ENCODE measurements at places on chromosomes 5 and 9.

DNA sequence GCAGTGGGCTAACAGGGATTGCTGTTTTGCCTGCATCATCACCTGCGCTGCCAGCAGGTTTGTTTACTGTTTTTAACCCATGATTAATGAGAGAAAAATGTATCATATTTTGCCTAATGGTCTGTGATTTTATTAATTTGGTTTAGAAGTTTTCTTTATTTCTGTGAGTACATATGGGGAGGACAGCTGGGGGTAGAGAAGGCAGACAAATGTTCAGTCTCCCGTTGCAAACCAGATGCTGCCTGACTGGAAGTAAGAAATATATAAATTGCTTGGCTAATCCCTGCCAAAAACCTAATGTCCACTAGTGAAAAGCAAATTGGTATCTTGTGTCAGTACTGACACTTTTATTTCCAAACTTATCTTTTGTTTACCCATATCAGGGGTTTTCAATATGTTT is 1766.1 kb upstream of the C9orf72 start:
- no peak for DNase-seq

DNA sequence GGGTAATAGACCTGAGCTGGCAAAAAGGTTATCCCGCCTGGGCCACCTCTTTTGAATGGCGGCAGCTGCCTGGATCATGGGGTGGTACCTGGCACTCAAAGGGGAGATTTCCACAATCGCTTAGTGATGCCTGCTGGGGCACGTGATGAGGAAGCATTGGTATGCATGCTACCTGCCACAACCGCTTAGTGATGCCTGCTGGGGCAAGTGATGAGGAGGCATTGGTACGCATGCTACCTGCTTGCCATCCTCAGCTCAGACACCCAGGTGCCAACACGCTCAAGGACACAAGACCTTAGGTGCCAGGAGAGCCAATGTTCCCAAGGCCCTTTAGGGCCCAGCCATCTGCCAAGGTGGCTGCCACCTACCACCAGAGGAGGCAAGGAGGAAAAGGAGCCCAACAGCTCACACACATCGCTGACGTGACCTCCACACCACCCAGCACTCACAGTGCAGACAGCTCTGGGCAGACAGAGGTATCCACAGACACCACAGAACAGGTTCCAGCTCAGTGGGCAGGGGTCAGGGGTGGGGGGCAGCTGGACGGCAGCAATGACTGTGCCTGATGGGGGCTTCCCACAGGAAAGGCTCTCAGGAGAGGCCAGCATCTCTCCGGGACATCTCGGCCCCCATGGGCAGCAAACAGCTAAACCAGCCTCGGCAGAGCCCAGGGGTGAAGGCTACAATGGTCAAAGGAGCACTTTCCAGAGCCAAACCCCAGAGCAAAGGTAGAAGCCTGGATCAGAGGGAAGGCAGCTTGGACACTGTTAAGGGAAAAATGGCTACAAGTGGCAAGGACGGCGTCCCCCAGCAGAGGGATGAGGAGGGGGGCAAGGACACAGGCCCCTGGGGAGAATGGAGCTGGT is 43.0 kb upstream of the SARDH start:
- no peak for DNase-seq

DNA sequence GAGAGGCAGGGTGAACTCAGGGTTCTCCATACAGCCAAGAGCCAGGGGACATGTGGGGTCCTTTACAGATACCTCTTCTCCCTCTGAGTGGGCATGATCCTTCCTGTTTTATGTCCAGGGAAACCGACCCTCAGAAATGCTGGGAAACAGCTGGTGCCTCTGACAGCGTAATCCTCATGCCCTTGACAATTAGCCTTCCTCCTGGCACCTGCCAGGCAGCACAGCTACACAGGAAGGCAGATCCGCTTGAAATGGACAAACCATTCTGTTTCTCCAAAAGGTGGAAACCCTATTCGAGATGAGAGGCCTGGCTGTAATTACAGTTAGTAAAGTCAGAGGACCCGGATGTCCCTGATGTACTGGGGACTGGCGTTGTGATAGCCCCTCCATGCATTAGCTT is 7.2 kb downstream of the ERGIC1 start:
- no peak for DNase-seq

GRCh38 chr9:128362774-128363173 is 8.4 kb upstream of the URM1 start:
- DNase-seq, result no peak

DNA sequence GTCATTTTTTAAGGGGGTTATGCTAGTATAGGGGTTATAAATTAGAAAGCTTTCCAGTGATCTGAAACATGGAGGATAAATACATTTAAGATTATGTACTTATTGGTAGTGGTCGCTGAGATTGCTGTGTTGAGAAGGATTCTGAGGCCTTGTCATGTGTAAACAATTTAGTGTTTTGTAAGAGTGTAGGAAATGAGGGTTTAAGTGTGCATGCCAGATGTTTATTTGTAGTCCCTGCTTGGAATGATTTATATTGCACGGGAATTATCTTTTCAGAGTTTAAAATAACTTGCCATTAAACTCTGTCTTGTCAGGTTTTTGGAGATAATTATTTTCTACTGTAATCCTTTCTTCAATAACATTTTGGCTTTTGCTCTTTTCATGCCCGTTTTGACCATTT is 19.4 kb downstream of the ZNF618 start:
- DNase-seq, result no peak

GRCh38 chr9:126304971-126305320 is 21.7 kb upstream of the MVB12B start:
- no peak for DNase-seq

- DNase-seq, result no peak
These were observed 109.3 kb upstream of the CPEB4 start for GRCh38 chr5:173778784-173779304.

DNA sequence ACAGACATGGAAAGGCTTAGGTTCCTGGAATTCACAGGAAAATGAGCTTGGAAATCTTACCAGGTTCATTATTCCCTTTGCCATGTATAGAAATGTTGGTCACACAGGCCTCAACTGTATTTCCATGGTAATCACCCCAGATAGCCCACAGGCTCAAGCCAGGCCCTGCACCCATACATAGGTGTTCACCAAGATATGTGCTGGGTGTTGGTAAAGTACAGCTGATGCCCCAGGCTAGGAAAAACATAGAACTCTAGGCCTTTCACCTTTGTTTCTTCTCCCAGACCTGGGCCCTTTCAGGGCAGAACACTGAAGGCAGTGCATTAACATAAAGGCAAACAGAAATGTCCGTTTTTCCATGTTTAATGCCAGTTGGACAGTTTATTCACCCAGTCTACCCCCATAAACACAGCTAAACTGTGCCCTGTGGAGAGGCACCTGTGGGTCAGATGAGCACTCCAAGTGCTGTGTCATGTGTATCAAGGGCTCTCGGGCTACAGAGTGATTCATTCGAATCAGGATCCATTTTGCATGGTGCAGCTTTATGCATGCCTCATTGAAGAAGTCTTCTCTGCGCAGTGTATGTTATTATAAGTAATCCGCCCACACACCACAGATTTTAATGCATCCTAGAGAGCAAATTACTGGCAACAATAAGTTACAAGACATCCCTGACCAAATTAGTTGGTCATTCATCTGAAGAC is 93.4 kb upstream of the SLC30A5 start:
- no peak for DNase-seq

DNA sequence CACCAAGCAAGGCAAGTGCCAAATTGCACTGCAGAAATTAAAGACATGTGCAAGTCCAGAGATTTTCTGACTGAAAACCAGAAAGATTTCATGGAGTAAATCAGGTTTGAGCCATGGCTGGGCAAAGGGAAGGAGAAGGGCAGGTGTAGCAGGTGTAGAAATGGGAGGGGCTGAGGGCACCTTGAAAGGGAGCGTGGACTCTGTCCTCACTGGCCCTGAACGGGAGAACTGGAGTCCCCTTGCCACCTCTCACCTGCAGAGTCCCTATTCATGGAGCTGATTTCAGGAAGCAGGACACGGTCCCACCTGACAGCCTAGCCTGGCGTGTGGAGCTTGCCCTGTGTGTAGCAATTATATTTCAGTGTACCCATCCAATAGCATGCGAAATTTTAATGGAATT is 46.3 kb downstream of the UBE2QL1 start:
- no peak for DNase-seq

DNA sequence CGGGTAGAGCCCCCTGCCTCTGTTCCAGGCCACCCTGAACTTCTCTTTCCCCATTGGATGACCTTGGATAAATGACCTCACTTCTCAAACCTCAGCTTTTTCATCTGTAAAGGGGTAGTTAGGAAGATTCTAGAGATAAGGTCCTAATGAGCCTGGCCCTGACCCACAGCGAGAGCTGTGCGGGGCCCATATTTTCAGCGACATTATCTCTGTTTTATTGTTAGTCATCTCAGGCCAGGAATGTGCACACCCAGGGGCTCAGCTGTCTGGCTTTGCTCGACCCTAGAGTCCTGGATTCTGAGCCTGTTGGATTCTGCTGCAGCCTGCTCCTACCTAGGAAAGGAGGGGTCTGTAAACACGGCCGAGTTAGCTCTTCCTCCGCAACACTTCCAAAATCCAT is 81.2 kb upstream of the LMX1B start:
- DNase-seq, result no peak

DNA sequence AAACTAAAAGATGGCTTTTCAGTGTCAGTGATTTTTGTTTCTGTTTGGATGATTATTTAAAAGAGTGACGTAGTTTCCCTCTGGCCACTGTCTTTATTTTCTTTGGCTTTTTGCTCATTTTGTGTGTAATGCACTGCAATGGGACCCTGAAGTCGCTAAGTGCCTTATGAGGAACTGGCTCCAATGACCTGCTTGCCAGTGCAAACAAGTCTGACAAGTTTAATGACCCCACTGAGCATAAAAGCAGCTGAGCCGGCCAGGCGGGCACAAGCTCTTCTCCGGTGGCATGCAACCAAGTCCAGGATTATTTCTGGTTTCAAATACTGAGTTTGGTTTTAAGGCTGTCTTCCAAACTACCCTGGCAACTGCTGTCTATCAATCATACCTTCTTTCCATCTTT is 15.6 kb upstream of the GNA14 start:
- DNase-seq, result peak; percentile 28

DNA sequence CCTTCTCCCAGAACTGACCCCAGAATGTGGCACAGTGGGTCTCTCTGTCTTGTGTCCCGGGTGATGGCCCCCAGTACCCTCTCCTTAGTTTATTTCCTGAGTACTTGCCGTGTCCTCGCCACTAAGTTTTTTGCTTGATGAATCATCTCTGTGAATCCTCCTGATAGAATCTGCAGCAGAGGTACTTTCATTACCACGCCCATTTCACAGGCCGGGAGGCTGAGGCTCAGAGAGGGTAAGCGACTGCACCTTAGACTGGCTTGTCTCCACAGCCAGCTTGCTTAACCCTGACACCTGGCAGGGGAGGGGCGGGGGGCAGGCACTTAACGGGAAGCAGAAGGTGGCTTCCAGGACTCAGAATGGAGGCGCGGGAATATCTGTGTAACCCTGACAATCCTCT is 7.9 kb upstream of the IER5L start:
- DNase-seq, result no peak

- peak; percentile 49 for DNase-seq
These were observed 1.2 kb downstream of the UHRF2 start for GRCh38 chr9:6414247-6414641.

GRCh38 chr5:38497946-38498345 is 58.5 kb downstream of the LIFR start:
- no peak for DNase-seq

DNA sequence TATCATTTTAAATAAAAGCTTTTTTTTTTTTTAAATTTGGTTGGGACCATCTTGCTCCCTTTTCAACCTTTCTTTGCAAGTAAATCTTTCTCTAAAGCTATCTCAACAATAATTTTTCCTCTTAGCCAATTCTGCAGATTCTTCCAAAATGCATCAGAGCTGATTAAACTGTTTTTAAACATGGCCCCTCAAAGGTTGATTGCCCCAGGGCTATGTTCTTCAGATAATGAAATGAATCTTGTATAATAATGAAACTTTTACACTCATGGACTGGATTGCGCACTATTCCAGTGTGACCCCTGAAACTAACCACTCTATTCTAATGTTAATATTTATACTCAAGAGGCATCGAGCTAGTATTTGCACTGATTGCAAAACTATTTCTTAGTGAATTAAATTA is 222.8 kb upstream of the PRDM9 start:
- no peak for DNase-seq

GRCh38 chr9:37408933-37409710 is 13.4 kb upstream of the GRHPR start:
- no peak for DNase-seq

DNA sequence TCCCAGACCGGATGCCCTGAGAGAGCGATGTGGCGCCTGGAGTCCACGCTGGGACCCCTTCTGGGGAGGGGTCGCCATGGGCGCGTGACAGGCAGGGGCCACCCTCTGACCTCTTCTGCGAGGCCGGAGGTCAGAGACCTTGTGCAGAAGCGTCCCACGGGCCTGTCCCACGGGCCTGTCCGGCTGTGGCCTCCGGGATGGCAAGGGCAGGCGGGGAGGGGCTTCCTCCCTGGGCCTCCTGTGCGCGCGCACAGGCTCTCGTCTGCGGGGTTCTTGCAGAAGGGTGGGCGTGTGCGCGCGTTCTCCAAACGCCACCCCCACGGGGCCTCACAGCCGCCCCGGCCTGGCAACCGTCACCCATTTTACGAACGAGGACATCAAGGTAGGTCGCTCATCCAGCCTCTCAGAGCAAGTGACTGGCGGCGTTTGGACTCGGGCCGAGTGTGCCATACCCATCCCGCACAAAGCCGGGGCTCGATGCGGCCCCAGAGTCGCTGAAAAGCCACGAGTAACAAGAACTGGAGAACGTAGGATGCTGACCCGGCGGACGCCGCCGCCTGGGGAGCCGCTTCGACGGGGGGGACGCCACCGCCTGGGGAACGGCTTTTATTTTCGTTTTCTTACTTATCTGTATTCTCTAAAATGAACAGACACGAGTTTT is 897 bp downstream of the AHRR start:
- DNase-seq, result peak; percentile 84

DNA sequence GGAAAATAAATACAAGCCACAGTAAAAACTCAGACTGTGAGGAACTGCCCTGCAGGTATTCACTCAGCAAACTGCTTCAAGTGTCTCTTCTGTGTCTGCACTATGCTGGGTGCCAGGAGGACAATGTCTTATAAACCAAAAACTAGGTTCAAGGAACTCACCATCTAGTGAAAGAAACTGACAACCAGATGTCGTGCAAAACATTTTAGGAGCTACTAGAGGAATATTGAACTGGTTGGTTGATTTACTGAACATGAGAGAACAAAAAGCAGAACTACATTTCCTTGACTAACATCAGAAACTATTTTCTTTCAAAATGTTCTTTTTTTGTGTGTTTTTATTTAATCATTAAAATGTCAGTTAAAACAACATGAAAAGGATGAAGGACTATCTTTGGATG is 35.2 kb downstream of the ZNF366 start:
- no peak for DNase-seq

GRCh38 chr9:81686614-81687520 is 2.5 kb downstream of the TLE1 start:
- DNase-seq, result peak; percentile 77

Measured in AG20443 (cell line).